ENCODE measurements at places on chromosomes 5 and 9.

DNA sequence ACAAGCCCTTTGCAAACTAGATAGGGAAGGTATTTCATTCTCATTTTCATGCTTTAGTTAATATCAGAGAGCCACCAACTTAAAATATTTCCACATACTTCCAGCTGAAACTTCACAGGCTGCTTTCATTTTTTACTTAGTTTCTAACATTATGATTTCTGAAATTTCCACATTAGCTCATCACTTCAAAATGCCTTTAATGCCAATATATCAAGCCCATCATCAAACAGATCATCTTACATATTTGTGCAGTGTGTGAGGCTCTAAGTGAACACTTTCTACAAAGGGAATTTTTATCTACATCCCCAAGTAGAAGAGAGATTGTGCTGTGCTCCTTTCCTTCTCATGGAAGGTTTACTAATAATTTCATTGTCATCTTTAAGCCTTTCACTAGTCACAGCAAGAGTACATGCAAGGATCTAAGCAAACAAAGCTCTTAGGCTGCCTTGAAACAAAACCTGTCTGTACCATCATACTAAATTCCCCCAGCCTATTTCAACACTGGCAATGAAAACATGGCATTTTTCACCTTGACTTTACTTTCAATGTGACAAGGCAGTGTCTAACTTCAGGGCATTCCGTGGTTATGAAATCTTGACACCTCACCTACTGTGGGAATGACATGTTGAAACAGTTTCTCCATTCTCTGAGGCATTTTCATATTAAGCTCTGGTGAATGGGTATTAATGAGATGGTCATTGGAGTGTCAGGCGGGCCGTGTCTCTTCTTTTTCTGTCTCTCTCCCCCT lies 45.4 kb downstream of the PPP2R2B start:
- no peak for DNase-seq

DNA sequence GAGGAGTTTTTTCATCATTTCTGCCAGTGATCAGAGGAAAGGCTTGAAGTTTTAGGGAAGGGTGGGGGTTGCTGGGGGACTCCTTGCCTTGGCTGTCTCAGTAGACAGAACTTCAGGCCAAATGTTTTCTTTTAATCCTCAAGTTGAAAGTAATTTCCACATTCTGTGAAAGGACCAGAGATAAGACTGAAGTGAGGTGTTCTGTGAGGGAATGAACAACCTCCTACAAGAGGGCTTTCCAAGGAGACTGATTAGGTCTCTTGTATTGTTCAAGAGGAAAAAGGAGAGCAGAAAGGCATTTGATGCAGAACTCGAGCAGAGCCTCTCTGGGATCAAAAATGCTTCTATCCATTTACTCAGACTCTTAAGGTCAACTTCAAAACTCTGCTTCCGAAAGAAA lies 282.1 kb upstream of the ATP10B start:
- no peak for DNase-seq

DNA sequence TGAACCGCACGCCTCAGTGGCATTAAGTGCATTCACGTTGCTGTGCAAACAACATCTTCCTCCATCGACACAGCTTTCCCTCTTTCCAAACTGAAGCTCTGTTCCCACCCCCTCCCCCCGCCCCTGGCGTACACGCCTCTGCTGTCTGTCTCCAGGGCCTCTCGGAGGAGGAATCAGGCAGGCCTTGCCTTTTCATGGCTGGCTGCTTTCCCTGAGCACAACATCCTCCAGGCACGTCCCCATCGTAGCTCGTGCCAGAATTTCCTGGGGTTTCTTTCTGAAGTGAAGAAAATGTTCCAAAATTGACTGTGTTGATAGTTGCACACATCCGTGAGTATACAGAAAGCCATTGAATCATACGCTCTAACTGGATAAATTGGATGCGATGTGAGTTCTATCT lies 22.3 kb upstream of the TMEM250 start:
- DNase-seq: no peak

DNA sequence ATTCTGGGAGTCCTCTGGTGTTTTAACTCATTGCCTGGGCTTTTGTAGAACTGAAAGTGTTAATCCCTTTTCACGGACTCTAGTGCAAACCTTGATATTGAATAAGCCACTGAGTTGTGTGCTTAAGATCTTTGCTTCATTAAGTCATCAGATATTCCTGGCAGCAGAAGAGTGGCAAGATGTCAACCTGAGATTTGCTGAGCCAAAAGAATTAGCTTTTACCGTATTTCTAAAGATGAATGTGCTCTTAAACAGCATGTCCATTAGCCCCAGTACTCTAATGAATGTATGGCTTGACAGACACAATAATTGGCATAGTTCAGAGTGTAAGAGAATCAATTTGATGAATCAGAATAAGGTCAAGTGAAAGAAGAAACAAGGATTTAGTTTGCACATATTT lies 87.2 kb upstream of the CDH6 start:
- DNase-seq: no peak

DNA sequence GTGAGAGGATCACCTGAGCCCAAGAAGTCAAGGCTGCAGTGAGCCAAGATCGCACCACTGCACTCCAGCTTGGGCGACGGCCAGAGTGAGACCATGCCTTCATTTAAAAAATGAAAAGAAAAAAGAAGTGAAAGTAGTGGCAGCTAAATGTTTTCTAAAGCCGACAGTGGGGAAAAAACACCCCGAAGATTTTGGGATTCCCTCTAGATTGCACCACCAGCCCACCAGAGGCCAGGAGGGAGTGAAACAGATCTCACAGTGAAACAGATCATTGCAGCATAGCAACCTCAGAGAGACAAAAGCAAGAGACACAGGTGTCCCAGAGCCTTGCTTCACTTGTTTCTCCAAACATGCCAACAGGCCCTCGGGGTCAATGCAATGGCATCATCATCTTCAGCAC lies 156.8 kb downstream of the PAX5 start:
- no peak for DNase-seq

- peak; percentile 30 for DNase-seq
Measured at GRCh38 chr9:131635285-131635684, 90.0 kb downstream of the PRRT1B start.

DNA sequence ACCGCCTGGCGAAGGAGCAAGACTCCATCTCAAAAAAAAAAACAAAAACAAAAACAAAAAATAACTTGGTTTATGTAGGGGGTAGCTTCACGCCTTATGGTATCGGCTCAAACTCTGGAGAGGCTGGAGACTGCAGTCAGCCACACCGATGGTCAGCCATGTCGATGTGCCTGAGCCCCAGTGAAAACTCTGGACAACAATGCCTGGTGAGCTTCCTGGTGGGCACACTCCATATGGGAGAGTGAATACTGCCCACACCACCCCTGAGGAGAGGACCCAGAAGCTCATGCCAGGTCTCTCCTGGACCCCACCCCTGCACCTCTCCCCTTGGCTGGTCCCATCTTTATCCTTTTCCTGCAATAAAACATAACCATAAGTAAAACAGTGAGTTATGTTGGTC lies 19.6 kb downstream of the IPPK start:
- DNase-seq: no peak

- DNase-seq: no peak
Measured at GRCh38 chr9:114722081-114722621, 40.2 kb upstream of the TEX48 start.

- DNase-seq: no peak
Measured at GRCh38 chr5:115520191-115520590, 24.4 kb downstream of the FEM1C start.

- no peak for DNase-seq
Measured at GRCh38 chr9:94770334-94770733, 43.8 kb downstream of the AOPEP start.

DNA sequence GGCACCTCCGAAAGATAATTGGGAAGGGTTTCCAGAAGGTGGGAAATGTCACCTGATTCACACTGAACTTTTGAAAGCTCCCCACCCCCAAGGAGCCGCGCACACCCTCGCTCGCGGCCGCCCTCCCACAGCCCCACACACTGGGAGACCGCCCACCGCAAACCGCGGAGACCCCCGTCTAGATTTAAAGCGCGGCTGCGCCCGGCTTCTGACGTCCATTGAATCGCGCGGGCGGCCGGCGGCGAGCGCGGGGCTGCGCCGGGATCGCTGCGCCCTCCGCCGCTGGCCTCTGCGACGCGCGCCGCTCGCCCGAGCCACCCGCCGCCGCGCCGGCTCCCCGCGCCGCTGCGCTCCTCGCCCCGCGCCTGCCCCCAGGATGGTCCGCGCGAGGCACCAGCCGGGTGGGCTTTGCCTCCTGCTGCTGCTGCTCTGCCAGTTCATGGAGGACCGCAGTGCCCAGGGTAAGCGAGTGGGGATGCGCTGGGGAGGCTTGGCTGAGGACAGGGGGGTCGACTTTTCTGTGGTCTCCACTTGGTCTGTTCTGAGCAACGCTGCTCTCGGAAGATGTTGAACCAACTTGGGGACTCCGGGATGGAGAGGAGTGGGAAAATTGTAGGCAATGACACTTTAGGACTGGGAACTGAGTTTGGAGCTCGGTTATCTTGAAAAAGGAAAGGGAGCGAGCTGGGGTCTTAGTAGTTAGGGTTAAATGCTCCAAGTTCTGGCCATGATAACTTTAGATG lies at the start of gene FST:
FST (plus strand) TSS at position 214 of the 743 bp plus-strand sequence; CDS start at position 377, 163 bp downstream.
- no peak for DNase-seq

DNA sequence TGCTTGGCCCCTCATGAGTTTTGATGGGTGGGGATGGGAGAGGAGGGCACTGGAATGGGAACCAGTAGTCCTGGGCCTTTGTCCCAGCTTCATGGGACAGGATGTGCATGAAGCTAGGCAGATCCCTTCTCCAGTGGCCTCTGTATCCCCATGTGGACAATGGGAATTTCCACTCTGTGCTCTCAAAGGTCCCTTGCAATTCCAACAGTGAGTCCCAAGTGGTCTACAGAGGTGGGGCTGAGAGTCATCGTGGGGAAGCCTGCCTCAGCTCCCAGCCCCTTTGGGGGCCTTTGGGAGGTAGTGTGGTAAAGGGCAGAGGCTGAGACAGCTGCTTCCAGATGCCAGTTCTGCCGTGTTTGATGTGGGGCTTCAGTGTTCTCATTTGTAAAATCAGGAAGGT lies 1.9 kb upstream of the PHYHD1 start:
- no peak for DNase-seq

- no peak for DNase-seq
Measured at GRCh38 chr9:93648181-93648580, 71.8 kb downstream of the PHF2 start.

DNA sequence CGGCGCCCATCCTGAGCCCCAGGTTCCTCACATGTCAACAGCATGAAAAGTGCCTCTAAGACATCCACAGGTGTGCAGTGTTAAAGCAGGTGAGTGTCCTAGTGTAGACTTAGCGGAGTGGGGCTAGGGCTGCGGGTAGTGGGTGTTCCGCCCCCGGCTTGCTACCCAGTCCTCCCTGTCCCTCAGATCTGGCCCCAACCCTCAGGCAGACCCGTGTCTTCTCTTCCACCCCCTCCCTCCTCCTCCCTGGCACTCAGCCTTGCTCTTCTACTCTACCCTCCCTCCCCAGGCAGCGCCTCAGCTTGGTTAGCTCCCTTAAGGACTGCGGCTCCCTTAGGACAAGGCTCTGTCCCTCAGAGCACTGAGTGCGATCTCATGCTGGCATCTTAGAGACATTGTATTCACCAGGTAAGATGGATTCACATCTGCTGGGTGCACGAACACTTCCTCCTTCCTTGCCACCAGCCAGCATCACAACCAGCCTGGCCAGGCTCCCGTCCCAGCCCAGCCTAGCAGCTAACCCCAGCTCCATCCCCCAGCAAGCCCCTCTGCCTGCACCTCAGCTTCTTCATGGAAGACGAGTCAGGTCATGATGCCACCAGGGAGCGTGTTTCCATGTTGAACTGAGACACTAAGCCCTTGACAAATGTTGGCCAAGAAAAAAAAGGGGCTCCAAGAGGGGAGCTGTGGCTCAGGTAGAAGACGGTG lies 46.8 kb downstream of the NSUN2 start:
- no peak for DNase-seq

DNA sequence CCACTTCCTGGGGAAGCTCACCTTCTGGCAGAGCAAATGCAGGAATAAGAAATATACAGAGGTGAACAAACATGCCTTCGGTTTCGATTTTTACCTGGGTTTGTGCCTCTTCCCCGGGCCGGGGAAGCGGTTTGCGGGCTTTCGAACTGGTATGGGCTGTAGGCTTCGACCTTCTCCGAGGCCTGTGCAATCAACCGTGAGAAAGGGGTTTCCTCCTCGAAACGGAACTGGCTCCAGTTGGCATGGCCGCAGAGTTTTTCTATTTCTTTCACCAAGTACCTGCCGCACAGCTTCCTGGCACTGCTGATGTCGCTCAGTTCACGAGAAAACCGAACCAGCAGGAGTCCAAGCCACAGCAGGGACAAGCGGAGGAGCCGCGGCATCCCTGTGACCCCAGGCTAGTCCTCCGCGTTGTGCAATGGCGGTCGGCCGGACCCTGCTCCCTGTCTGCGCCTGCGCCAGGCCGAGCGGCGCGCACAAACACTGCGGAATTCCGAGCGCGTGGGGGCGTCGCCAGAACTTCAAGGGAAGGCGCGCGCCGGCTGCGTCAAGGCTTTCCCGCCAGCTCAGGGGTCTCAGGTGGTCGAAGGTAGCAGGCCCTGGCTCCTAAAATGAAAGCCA lies at the start of gene INSL6:
INSL6 (minus strand) TSS at position 420 of the 621 bp plus-strand sequence; CDS start at position 383, 37 bp downstream.
- no peak for DNase-seq

GRCh38 chr9:133355881-133356357 lies 368 bp downstream of the SURF1 start:
- DNase-seq: no peak

GRCh38 chr9:78035383-78035993 lies 3.9 kb upstream of the GNAQ start:
- peak; percentile 3 for DNase-seq

GRCh38 chr5:155738616-155739015 lies 588.3 kb upstream of the SGCD start:
- no peak for DNase-seq

- DNase-seq: no peak
Measured at GRCh38 chr9:79583952-79584654, 12.3 kb downstream of the TLE4 start.

- DNase-seq: no peak
Measured at GRCh38 chr5:152864447-152864846, 459.4 kb upstream of the NMUR2 start.

DNA sequence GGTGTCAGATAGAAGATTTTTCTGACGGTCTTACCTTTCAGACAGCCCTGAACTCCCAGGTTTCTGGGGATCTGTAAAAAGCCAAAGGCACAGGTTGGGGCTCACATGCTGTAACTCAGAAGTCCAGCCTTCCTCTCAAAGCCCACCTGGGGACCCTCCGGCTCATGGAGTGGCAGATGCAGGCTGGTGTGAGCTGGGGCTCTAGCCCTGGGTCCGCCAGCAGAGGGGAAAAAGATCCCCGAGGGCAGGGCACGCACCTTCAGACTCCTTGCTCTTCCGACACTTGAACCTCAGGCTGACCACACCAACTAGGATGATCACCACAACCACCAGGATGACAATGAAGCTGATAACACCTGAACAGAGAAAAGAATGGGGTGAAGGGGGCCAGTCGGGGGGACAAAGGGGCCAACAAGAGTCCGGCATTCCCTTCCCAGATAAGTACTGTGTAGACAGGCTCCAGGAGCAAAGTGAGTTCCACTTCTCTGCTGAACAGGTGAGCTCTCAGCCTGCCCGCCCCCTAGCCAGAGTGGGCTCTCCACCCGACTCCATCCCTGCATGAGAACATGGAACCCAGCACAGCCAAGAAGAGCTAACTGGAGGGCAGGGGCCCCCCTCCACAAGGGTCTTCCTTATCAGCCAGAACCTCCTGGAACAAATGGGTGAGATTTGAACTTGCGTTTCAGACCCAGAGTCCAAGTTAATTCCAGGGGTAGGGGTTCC lies 7.8 kb downstream of the ECSCR start:
- DNase-seq: no peak

- no peak for DNase-seq
Measured at GRCh38 chr5:151140686-151141459, 16.7 kb downstream of the ANXA6 start.

GRCh38 chr9:134456756-134457305 lies 130.6 kb downstream of the RXRA start:
- no peak for DNase-seq

GRCh38 chr9:103992938-103993579 lies 101.0 kb upstream of the SMC2 start:
- DNase-seq: no peak

Measured in activated CD4-positive, CD25-positive, alpha-beta regulatory T cell (primary cell).